ENCODE measurements at places on chromosomes 12 and 14. TPM values are rescaled to one million over a fixed set of nuclear protein-coding genes. Genes with fewer than 3 reads are reported as not detected.

- H3K27ac ChIP-seq: no peak overlapping the region
- H3K4me3 ChIP-seq: no peak overlapping the region
- H3K4me1 ChIP-seq: no peaks in the 10 kb centered on the region
- H3K27me3 ChIP-seq: no peaks in the 10 kb centered on the region
- no peaks in the 10 kb centered on the region for H3K36me3 ChIP-seq
Measured at GRCh38 chr12:96083020-96083719, 47.8 kb upstream of the LTA4H start.

- H3K4me3 ChIP-seq: no peak overlapping the region
- no peaks in the 10 kb centered on the region for H3K36me3 ChIP-seq
- H3K27me3 ChIP-seq: no peaks in the 10 kb centered on the region
- H3K4me1 ChIP-seq: no peaks in the 10 kb centered on the region
- no peak overlapping the region for H3K27ac ChIP-seq
- DNase-seq: no peak
Measured at GRCh38 chr14:80621701-80622100, 319.8 kb downstream of the CEP128 start.

KCNK13 gene
- total RNA-seq: not detected

DNA sequence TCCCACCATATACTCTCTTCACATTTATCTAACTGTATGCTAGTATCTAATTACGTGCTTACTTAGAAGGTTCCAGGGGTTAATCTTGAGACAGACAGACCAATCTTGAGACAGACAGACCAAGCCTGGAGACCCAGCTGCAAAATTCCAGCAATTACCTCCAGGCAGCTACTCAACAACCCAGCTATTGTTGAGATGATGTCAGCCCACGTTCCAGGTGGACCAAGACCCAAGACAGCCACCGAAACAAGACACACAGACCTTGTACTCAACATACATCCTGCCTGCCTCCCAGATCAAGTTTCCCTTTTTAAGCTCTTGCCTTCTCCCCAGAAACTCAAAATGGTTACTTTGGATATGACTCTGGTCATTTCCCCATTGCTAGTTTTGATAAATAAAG lies 64.9 kb upstream of the VASH1 start:
- DNase-seq: no peak
- no peaks in the 10 kb centered on the region for H3K36me3 ChIP-seq

DNA sequence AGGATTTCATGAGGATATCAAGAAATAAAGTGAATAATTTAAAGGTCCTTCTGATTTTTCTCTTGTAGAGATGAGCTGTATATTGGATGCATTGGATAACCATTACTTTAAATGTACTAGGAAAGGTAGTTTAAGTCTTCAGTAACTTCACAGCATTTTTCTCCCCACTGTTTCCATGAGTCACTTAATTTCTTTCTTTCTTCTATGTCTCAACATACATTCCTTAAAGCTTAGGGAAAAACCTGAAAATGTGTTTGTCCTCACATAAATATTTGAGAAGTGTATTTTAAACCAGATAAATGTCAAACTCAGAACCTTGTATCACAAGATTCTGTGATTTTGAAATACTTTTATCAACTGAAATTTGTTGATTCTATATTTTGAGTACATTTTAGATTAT lies 1970.2 kb upstream of the FLRT2 start:
- no peak overlapping the region for H3K4me3 ChIP-seq
- H3K36me3 ChIP-seq: no peaks in the 10 kb centered on the region
- DNase-seq: no peak
- no peaks in the 10 kb centered on the region for H3K27me3 ChIP-seq
- H3K4me1 ChIP-seq: no peaks in the 10 kb centered on the region
- H3K27ac ChIP-seq: no peak overlapping the region

GRCh38 chr14:102779084-102779462 lies 1.8 kb downstream of the TRAF3 start:
- peak overlapping the region; percentile 91 for H3K4me3 ChIP-seq
- H3K4me1 ChIP-seq: peaks cover 30% of the 10 kb centered on the region
- no peaks in the 10 kb centered on the region for H3K36me3 ChIP-seq
- no peak for DNase-seq
- H3K27me3 ChIP-seq: no peaks in the 10 kb centered on the region

DNA sequence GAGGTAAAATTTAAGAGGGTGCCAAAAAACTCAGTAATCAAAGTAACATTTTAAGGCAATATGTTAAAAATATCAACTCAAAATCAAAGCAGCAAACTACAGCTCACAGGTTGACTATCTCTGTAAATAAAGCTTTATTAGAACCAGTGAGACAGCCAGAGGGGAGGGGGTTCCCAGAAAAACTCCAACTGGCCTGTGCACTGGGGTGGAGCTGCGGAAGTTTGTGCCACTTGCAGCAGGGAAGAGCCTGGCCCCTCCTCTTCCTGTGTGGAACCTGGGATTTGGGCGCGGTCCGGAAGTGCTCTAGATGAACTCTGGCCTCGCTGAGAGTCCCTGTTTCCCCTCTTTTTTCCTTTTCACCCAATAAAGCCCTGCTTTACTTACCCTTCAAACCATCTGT lies 8.1 kb downstream of the STON2 start:
- no peaks in the 10 kb centered on the region for H3K4me1 ChIP-seq
- H3K27ac ChIP-seq: no peak overlapping the region
- no peaks in the 10 kb centered on the region for H3K27me3 ChIP-seq
- no peak for DNase-seq

DNA sequence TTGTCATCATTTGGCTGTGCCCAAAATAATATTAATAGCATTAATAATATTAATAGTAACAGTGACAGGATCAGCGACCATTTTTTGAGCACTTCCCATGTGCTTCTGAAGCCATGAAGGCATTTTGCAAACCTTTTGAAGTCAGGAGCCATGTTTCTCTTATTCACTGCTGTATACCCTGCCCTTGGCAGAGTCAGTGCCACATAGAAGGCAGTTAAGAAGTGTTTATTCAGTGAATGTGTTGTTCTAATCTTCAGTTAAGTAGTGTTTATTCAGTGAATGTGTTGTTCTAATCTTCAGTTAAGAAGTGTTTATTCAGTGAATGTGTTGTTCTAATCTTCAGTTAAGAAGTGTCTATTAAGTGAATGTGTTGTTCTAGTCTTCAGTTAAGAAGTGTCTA lies 319.7 kb upstream of the NAV3 start:
- no peaks in the 10 kb centered on the region for H3K4me1 ChIP-seq
- no peak overlapping the region for H3K4me3 ChIP-seq
- H3K27ac ChIP-seq: no peak overlapping the region
- H3K36me3 ChIP-seq: no peaks in the 10 kb centered on the region

DNA sequence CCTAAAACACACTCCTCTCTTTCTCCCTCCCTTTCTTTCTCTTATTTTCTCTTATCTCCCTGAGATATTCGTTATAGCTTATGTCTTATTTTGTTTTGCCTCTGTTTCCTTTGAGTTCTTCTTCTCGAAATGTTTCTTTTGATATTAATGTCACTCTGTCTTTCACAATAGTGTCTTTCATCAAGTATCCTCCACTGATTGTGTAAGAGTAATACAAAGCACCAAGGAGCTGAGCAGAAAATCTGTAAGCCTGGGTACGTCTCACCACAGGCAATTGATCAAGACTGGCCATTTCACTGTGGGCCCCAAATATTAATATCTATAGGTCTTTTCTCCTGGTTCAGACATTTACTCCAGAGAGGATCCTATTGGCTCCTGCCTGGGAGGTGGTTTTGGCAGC lies 4.8 kb upstream of the LYZ start:
- no peak for DNase-seq
- H3K27me3 ChIP-seq: no peaks in the 10 kb centered on the region
- H3K4me3 ChIP-seq: no peak overlapping the region
- no peak overlapping the region for H3K27ac ChIP-seq
- no peaks in the 10 kb centered on the region for H3K36me3 ChIP-seq

DNA sequence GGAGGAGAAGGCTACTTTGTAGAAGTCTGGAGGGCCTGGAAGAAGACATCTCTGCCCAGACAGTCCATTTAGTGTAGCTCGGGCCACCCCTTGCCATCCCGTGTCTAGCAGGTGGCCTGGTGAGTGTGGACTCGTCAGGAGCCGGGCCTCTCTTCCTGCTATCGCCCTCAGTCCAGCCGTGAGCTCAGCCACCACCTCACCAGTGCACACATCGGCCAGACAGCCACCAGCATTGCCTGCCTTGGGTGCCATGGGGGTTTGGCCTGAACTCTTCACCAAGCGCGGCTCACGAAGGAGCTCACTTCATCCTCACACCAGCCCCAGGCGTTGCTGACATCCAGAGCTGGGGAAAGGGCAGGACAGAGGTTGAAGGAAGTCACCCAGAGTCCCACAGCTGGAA lies 19.6 kb upstream of the TRAF3 start:
- no peak overlapping the region for H3K27ac ChIP-seq
- H3K4me1 ChIP-seq: no peaks in the 10 kb centered on the region
- DNase-seq: no peak
- H3K36me3 ChIP-seq: no peaks in the 10 kb centered on the region
- H3K4me3 ChIP-seq: no peak overlapping the region
- H3K27me3 ChIP-seq: no peaks in the 10 kb centered on the region

- no peak for DNase-seq
- H3K36me3 ChIP-seq: no peaks in the 10 kb centered on the region
- H3K27ac ChIP-seq: no peak overlapping the region
- no peak overlapping the region for H3K4me3 ChIP-seq
Measured at GRCh38 chr14:92441751-92442504, 71.7 kb upstream of the RIN3 start.

DNA sequence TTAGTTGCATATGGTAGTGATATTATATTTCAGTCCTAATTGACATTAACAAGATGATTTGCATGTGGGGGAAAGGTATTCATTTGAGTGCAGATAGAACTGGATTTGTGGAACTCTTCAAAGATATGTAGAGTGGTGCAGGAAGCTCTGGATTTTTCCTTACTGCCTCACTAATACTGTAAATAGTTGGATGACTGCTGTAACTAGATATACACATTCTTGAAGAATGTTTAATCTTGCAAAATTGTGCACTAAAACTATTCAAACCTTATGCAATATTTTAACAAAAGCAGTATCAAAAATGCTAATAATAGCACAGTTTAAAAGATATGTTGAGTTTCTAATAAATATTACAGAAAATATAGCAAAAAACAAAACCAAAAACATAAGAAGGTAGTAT lies 43.1 kb upstream of the ATF7IP start:
- no peak overlapping the region for H3K4me3 ChIP-seq
- no peaks in the 10 kb centered on the region for H3K4me1 ChIP-seq
- no peaks in the 10 kb centered on the region for H3K27me3 ChIP-seq
- no peak for DNase-seq
- H3K36me3 ChIP-seq: no peaks in the 10 kb centered on the region
